Activated naive CD4-positive, alpha-beta T cell treated with anti-CD3 and anti-CD28 coated beads, Interleukin-2, amount 10 ng/mL, durations not matched to agents 7 days and 5 days (primary cell): ENCODE measurements at places on chromosomes 1 and 21.

GRCh38 chr1:115258302-115258866 lies 79.7 kb downstream of the NGF start:
- no peak for DNase-seq

GRCh38 chr1:90488451-90488850 lies 228.7 kb downstream of the BARHL2 start:
- no peak for DNase-seq

DNA sequence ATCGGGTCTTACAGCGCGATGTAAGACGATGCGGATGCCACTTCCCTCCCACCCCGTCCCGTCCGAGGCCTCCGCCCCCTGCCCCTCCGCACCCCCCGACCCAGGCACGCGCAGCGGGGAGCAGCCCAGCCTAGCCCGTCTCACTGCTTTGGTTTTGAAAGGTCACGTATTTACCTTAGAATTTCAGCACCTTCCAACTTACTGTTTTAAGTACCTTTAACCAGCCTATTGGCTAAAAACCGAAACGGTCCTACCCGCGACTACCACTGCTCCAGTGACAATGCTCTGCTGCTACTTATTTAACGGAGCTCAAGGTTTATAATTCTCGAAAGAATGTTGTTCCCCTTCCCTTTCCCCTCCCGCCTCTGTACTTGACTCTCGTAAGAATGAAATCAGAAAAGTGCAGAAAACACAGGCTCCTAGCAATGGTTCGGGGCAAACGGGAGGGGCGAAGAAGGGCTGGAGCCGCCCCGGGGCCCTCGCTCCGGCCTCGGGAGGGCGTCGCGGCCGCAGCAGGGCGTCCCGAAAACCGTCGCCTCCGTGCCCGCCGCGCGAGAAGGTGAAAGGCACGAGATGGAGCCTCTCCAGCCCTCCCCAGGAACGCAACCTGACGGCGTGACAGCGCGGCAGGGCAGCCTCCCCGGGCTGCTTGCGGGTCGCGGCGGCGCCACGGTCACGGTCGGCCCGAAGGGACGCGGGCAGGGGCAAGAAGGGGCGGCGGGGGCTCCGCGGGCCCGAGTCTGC lies 667 bp downstream of the TMEM50B start:
- peak; percentile 62 for DNase-seq

- DNase-seq, result peak; percentile 45
Measured at GRCh38 chr1:182786223-182786994, 3.2 kb upstream of the NPL start.

- DNase-seq, result no peak
Measured at GRCh38 chr1:27572679-27573426, 31.1 kb downstream of the AHDC1 start.

DNA sequence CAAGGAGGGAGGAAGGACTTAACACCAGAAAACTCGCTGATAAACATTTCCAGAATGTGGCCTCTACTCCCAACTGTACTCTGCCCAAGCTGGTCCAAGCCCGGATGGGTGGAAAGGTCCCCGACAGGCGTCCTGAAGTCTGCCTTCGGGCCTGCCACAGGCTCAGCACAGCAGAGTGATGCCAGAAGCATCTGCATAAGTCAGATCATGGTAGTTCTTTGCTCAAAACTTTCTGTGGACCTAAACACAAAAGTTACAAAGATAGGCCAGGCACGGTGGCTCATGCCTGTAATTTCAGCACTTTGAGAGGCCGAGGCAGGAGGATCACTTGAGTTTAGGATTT lies 790 bp upstream of the UTS2 start:
- DNase-seq, result no peak

DNA sequence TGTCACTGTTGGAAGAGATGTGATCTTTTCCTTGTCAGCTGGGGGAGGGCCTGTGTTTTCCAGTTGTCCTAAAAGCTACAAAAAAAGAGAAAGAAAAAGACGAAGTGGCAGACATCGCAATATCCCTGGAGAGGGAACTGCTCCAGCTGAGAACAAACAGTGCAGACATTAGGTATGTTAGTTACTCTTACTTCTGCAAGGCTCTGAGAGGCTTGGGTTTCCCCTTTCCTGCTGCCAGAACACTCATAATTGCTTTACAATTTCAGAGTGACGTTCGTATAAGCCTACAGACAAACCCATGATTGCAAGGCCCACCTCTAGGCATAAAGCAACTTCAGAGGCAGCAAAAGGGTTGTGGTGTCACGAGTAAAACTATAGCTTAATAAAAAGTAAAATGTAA lies 31.1 kb downstream of the CD160 start:
- no peak for DNase-seq

GRCh38 chr1:203197625-203198024 lies 11.1 kb upstream of the CHI3L1 start:
- DNase-seq, result no peak

- DNase-seq, result no peak
Measured at GRCh38 chr1:185487936-185488335, 170.9 kb upstream of the IVNS1ABP start.

- DNase-seq, result peak; percentile 76
Measured at GRCh38 chr1:26288311-26288941, 8.5 kb downstream of the SH3BGRL3 start.

- no peak for DNase-seq
Measured at GRCh38 chr1:168321945-168322344, 41.3 kb downstream of the TBX19 start.

GRCh38 chr1:21141030-21141429 lies 35.7 kb downstream of the EIF4G3 start:
- DNase-seq, result no peak

- no peak for DNase-seq
Measured at GRCh38 chr1:187336441-187337168, 507.9 kb downstream of the PLA2G4A start.

DNA sequence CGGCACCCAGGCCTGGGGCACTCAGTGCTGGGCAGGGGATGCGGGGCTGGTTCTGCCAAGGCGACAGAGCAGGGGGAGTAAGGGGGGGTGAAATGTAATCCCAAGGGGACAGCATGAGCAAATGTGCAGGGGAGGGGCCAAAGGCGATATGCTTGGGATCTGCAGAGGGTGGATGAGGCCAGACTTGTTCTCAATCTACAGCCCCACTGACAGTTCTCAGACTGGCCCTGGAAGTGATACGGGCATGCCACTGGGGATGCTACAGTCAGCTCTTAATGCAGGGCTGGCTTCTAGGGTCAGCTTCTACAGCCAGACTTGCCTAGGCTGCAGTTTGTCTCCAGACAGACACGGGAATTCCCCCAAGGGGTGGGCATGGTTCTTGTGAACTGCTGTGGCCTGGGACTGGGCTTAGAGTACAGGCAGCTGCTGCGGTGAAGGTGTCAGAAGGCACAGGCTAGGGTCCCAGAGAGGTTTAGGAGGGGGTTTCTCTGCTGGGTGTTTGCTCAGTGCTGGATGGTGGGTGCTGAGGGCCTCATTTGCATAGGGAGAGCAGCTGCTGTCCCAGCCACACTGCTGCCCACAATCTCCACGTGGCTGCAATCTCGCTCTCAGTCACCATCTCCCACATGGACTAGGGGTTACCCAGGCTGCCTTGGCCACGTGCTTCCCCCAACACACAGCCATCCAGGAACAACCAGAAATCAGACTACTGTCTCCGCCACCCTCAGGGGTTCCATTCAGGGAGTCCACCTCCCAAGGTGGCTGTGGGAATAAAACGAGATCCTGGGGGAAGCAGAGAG lies 190.1 kb downstream of the HIVEP3 start:
- no peak for DNase-seq

DNA sequence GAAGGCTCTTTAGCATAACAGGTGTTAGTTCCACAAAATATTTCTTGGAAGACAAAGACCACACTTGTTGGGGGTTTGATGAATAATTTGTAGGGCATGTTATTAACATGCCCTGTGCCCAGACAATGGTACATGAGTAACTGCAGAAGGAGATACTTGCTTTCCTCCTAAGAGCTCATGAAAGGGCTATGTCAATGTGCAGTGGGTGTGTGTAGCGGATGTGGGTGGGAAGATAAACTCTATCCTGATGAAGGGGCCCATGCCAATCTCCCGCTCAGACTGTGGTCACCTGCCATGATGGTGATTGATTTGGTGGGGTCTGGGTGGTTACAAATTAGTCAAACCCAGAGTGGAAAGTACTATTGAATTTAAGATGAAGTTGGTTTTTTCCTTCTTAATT lies 69.8 kb upstream of the DNAH14 start:
- no peak for DNase-seq

DNA sequence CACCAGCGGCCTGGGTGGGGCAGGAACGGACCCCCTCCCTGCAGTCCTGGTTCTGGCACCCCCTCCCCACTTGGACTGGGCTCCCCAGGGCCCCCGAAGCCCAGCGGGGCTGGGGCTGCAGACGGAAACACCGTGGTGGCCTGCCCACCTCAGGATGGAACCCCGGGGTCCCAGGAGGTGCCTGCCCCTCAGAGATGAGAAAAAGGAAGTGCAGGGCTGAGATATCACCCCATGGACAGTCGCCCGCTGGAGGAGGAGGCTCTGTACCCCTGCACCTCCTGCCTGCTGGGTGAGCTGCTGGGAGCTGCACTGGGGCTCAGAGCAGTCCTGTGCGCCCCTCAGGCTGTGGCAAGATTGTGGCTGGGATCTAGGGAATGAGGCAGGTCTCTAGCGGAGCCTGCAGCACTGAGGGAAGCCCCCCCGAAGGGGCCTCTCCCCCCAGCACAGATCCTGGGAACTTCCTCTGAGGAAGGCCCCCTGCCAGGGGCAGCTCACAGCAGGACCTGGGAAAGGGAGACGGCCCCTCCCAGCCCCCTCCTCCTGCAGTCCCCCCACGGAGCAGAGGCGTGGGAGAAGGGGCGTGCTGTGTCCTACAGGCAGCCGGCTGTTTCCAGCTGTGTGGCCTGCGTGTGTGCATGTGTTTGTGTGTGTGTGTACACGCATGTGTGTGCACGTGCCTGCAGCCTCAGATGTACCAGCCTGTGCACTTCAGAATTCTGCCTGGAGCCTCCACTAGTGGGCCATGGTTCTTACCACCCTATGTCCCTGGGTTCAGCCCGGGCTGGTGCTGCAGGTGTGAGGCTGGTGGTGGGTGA lies 6.9 kb downstream of the AGRN start:
- no peak for DNase-seq

- DNase-seq, result peak; percentile 50
Measured at GRCh38 chr1:3695326-3696217, 43.3 kb downstream of the TP73 start.

- no peak for DNase-seq
Measured at GRCh38 chr1:1050577-1051052, 23.5 kb downstream of the RNF223 start.

DNA sequence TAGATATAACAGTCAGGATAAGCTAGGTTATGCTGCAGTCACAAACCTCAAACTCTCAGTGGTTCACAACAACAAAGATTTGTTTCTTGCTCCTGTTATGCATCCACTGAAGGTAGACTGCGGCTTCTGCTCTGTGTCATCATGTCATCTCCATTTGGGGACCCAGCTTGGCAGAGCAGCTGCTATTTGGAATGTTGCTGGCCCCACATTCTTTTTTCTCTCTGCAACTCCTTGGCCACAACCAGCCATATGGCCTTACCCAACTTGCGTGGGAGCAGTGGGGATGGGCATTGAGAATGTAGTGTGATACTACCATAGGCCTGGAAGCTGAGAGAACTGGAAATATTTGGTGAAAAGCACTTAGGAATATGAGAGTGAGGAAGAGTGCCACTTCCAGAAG lies 26.4 kb downstream of the AGO4 start:
- DNase-seq, result no peak

GRCh38 chr1:10755970-10756521 lies 40.4 kb downstream of the CASZ1 start:
- peak; percentile 81 for DNase-seq

DNA sequence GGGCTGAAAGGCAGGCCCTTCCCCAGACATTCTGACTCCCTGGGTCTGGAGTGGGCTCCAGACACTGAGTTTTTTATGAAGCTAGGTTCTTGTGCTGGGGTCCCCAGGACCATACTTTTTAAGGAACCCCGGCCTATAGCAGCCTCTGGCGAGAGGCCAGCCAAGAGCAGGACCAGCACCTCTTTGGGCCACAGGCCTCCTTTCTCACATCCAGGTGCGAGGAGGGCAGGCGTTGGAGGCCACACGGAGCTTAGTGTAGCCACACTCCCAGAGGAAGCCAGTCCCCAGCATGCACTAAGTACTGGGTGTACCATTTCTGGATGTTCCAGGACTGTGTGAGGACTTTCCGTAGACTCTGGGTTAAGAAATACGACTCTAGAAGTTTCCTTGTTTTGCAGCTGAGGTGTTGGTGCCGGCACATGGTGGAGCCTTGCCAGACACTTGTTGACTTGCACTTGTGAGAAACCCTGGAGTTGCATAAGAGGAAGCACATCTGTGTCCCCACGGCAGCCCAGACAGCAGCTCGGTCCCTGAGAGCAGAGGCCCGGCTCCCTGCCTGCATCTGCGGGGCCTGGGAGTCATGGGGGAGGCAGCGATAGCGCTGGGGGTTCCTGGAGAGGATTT lies 122.2 kb upstream of the VAMP3 start:
- no peak for DNase-seq

DNA sequence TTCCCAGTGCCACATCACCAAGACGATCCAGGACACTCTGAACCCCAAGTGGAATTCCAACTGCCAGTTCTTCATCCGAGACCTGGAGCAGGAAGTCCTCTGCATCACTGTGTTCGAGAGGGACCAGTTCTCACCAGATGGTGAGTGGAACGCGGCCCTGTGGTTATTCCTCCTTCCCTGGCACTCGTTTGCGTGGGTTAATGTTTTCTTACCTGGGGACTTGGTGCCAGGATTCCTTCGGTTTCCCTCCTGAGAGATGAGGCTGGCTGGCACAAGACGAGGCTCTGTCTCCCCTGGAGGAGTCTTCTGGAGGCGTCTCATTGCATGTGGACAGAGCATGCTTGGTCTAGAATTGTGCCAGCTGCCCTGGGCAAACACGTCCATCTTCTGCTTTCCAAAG lies 29.3 kb downstream of the ATP5PO start:
- DNase-seq, result no peak

- DNase-seq, result no peak
Measured at GRCh38 chr1:117788014-117788413, 141.4 kb downstream of the GDAP2 start.

GRCh38 chr1:151867321-151867720 lies 13.8 kb upstream of the THEM5 start:
- DNase-seq, result no peak

DNA sequence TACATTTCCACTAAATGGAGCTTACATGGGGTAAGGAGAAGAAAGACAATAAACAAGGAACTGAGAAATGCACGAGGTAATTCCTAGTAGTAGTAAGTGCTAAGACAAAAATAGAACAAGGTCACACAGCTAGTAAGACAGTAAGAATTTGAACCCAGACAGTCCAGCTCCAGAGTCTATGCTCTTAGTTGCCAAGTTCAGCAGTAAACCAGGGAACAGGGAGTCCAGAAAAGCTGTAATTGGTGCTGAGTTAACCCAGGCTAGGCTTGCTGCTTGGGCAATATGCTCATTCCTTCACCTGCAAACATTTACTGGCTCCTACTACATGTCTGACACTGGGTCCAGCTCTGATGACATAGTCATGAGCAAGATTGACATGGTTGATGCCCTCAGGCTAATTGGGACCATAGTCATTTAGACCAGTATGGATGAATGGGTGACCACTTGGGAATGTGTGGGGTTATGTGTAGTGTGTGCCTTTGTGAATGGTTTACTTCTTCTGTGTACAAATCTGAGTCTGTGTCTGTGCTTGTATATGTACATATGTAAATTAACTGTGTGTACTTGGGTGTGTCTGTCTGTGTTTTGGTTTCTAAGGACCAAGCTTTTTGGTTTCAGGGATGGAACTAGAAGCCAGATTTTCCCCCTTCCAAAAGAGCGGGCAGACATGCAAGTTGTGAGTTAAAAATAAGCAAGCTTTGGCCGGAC lies 2.0 kb downstream of the GPX7 start:
- no peak for DNase-seq
